ENCODE measurements at places on chromosomes 2 and 18.

DNA sequence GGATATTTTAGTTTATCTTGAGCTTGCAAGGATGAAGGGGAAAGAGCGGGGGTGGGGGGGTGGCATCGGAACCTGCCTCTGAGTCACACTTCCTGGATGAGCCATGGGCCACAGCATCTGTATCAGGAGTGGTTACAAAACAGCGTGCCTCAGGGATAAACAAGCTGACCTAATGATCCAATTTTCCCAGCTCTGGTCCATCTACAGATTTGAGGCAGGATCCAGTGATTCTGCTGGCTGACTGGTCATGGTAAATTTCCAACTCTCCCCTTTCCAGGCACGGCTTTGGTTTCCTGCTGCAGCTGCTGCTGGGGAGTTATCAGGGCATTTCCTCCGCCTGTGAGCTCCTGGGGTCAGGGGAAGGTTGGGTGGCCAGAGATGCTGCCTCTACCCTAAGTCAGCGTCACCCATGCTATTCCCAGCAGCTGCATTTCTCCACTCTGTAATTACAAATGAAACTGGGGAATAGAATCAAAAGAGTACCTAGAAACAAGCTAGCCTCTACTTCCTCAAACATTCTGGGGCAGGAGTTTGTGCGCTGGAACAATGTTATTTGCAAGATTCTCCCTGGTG lies 4.7 kb upstream of the HPCAL1 start:
- DNase-seq: peak; percentile 91

- no peak for DNase-seq
Measured at GRCh38 chr2:204086167-204086566, 149.6 kb downstream of the ICOS start.

GRCh38 chr2:48601349-48601748 lies 16.3 kb upstream of the GTF2A1L start:
- DNase-seq: no peak

GRCh38 chr2:71545572-71546274 lies 92.4 kb downstream of the DYSF start:
- DNase-seq: peak; percentile 34

DNA sequence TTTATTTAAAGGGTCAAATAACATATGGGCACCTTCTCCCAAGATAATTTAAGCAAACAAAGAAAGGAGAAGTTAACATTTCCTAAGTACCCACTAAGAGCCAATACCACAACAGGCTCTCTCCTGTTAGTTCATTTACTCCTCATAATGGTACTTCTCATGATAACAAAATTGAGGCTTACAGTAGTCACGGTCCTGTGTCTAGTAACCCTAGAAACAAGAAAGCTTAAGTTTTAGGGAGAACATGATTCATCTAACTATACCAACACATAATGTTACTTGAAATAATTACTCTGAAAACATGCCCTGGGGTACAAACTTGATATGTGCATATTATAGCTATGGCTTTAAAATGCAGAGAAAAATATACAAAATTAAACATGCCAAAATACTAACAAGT lies 19.8 kb downstream of the IWS1 start:
- peak; percentile 34 for DNase-seq

DNA sequence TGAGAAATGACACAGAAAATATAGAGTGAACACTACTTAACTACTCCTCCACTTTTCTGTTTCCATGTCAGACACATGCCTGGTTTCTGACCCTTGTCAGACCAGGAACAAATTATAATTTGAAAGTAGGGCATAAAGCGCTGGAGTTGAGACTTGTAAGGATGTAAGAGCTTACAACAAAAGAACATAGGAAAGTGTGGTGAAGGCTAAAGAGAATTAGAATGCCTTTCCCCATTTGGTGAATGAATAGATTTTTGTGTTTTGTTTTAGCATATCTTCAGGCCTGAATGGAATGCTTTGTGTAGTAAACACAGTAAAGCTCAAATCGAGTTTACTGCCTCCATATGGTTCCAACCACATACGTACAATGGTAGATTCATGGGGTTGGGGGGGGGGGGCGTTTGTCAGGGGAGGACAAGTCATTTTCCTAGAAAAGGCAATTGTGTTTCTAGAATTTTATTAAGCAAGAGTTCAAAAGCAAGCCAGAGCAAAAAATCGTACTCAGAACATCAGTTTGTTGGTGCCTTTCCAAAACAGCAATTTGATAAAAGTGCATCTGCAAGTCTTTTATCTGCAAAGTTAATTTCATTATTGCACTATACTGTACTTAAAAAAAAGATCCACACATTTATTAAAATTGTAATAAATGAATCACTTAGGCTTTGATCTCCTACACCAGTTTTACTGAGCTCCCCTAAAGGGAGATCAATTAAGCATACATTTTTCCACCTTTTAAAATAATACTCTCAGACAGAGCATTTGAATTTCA lies 30.9 kb downstream of the NRXN1 start:
- DNase-seq: no peak

GRCh38 chr2:69796174-69796573 lies 33.3 kb upstream of the GMCL1 start:
- DNase-seq: no peak

GRCh38 chr2:6945821-6946220 lies 28.6 kb downstream of the RNF144A start:
- no peak for DNase-seq

DNA sequence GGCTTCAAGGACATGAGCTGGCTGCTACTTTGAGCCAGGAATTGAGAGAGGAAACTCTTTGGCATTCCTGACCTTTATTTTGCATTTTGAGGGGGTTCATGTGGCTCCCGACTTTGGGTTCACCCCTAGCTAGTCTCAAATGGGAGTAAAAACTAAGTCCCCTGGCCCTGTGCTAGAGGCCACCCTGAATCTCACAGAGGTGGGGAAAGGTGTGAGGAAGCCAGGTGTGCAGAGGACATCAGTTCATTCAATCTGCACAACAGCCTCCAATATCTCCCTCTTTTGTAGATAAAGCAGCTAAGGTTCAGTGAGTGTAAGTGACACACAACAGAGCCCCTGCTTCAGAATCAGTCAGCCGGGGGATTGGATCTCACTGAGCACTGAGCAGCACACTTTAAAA lies 325.7 kb downstream of the DCDC2C start:
- no peak for DNase-seq

DNA sequence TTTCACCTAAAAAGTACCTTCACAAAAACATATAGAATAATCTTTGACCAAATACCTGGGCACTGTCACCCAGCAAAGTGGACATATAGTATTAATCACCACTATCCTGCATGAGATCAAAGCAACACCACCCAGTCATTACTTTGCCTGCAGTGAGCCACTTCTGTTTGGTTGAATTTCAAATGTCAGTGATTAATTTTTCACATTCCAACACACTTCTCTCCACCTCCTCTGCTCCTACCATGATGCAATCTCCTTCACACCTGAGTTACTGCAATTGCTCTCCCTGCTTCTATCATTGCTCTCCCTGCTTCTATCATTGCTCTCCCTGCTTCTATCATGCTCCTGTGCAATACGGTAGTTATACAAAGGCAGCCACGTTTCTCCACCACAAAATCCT lies 106.1 kb upstream of the NETO1 start:
- no peak for DNase-seq

- peak; percentile 99 for DNase-seq
Measured at GRCh38 chr2:202135091-202135874, 62.2 kb downstream of the KIAA2012 start.

DNA sequence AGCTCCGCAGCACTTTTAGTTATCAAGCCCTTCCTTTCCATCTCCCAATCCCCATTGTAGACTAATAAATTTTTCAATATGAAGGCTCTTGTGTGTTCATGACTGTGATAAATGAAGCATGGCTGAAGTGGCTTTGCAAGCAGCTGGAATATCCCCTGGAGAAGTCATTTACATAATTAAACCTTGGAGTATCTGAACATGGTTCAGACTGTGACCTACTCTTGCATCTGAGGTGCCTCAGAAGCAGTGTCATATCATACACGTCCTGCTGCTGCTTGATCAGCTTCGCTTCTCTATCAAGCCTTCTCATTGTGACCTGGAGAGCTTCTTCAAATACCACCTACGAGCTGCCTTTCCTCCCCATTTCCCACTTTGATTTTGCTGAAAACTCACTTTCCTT lies 48.4 kb upstream of the ZNF397 start:
- no peak for DNase-seq

DNA sequence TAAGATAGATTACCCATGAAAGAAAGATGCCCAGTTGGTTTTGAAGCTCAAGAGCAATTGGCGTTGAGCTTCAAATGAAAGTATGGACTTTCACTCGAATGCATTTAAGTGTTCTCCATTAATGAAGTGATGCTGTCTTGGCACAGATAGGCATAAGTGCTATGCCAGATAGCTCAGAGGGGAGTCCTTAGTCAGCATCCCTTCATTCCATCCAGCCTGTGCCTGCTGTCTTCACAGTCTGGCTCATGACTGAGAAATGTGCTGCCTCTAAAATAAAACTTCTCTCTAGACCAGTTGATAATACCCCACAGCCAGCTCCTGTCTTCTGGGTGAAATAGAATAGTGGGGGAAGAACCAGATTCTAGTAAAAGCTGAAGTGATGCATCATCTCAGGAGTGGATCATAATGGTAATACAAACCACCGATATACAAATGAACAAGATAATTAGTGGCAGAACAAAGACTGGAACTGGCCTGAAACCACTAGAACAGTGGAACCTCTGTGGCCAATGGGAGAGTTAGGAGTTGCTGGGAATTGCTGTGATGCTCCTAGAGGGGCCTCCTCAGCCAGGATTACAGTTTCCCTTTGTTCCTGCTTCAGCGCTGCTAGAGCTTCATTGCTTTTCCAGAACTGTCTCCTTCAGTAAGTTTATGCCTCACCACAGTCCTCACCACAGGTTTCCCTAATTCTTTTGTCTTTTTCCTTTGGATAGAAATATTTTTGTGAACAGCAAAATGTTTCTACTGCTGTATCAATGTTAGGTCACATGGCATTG lies 359.3 kb downstream of the KIAA1328 start:
- DNase-seq: no peak

DNA sequence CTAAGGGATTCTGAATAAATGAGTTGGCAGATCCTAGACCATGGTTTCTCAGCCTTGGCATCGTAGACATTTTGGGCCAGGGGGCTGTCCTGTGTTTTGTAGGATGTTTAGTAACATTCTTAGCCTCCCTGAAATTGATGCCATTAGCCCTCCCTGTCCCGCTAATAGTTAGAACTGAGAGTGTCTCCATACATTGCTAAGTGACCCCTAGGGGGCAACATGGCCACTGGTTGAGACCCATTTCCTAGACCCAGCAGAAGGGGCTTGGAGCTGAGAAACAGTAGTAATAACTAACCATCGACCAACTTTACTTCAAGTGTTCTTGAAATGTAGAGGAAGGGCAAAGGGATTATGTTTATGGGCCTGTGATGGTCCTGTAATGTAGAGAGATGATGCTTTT lies 40.8 kb downstream of the KCMF1 start:
- no peak for DNase-seq

GRCh38 chr2:223599640-223600380 lies 2.4 kb downstream of the SCG2 start:
- DNase-seq: no peak

DNA sequence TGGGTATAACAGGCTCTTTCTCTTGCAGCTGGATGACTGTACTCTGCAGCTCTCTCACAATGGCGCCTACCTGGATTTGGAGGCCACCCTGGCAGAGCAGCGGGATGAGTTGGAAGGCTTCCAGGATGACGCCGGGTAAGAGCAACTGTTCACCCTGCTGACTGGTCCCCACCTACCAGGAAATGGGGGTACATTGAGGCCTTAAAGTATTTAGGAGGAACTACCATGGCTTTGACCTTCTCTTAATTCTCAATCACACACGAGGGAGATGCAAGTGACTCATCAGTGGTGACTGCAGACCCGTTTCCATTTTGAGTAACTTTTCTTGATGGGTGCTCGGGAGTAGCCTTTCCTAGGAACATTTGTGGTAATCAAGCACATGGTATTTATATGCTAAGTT lies 58.0 kb downstream of the FHOD3 start:
- DNase-seq: peak; percentile 19

DNA sequence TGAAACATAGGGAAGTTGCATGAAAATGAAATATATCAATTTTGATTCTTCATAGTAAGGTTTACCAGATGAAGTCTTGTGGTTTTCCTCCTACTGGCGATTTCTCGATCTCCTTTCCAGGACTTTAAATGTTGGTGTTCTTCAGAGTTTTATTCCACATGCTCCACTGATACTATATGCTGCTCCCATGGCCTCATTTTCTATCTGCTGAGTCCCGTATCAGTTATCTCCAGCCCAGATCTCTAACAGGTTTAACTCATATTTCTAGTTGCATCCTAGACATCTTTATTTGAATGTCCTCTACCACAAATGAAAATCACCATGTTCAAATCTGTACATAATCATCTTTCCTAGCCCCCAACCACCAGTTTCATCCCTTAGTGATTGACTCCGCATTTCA lies 71.8 kb downstream of the COX7A2L start:
- no peak for DNase-seq

DNA sequence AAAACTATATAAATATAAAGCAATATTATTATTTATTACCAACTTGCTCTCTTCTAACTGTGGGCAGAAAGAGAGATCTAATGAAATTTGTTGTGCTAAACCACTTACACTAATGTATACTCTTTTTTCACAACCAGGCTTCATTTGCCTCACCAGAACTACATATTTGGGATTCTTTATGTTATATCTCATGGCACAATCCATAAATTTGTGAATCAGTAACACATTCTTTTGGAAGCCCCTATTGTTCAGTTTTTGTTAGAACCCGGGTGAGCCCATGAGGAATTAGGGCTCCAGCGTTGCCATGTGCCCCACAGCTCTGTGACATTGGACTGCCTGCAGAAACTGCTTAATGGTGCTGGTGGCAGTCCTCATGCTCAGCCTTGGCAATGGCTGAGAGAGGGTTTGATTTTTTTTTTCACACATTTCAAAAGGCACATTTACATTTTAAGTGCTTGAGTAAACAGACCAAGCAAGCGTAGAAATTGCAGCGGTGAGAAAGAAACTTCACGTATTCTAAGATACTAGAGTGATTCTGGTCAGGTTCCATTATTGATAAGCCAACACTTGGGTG lies 15.3 kb downstream of the VIT start:
- DNase-seq: no peak

DNA sequence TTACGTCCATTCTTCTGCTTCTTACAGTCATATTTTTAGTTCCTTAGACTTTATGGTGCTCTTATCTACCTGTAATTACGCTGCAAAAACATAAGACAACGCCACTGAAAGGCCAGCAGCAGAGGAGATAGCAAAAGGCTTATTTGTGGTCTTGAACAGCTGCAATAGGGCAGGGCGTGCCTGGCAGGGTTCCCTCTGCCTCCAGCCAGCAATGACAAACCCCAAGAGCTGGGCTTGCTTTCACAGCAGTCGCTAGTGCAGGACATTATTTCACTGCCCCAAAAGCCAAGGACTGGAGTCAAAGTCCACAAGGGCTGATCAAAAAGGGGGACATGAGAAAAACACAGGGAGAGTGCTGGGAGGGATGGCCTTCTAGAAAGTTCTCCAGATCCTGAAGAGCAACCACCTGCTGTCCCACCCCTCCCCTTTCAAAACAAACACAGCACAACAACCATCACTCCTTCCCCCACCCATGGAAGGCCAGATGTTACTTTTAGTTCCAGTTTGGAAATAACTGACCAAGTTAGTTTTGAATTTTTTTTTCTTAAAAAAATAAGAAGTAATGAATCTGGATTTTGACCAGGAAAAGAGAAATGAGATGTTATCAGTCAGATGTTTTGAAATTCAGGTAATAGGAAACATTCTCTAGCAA lies 127.8 kb downstream of the RBMS1 start:
- no peak for DNase-seq

Measured in HFFc6 (cell line).